Peyer's patch (tissue), 4 donors: ENCODE measurements at places on chromosomes 6 and 20. TPM values are rescaled to one million over a fixed set of nuclear protein-coding genes. Genes with fewer than 3 reads are reported as not detected.
A peak's percentile ranks its signal among the peaks of the same experiment; 100 is the strongest.

The CST9L gene
- total RNA-seq: not detected

The GJA10 gene
- total RNA-seq: not detected

The IP6K3 gene
- 5.8 TPM for total RNA-seq

The CDH22 gene
- total RNA-seq: not detected

The C6orf62 gene
- 48.7 TPM for total RNA-seq

The PRPH2 gene
- total RNA-seq: 9.9 TPM

DNA sequence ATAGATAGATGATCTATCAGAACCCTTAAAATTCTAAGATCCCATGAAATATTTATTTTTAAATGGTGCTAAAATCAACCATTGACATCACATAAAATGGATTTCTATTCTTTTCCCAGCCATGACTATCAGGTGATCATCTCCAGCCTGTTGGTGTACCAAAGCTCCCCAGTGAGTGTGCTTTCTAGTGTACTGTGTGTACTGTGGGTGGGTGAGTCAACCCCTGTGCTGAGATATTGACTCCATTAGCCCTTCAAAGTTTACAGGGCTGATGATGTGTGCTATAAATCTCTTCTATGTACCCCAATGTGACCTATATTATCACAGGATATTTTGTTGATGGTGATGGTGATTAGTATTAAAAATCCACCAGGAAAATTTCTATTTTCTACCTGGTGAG is 344.6 kb downstream of the MMUT start:
- no peak overlapping the region for H3K27ac ChIP-seq
- H3K36me3 ChIP-seq: no peaks in the 10 kb centered on the region
- DNase-seq: no peak
- H3K4me3 ChIP-seq: no peak overlapping the region

GRCh38 chr20:26169506-26169905 is 472.9 kb upstream of the ZNF337 start:
- DNase-seq: no peak
- no peaks in the 10 kb centered on the region for H3K36me3 ChIP-seq

- no peaks in the 10 kb centered on the region for H3K4me1 ChIP-seq
- no peaks in the 10 kb centered on the region for H3K27me3 ChIP-seq
- no peak overlapping the region for H3K4me3 ChIP-seq
- no peaks in the 10 kb centered on the region for H3K36me3 ChIP-seq
- no peak overlapping the region for H3K27ac ChIP-seq
- no peak for DNase-seq
Observed at GRCh38 chr6:46909371-46909770, 12.4 kb downstream of the ADGRF5 start.

GRCh38 chr6:64895945-64896344 is 811.1 kb downstream of the EYS start:
- no peaks in the 10 kb centered on the region for H3K36me3 ChIP-seq
- DNase-seq: no peak
- H3K27ac ChIP-seq: no peak overlapping the region
- H3K4me3 ChIP-seq: no peak overlapping the region

DNA sequence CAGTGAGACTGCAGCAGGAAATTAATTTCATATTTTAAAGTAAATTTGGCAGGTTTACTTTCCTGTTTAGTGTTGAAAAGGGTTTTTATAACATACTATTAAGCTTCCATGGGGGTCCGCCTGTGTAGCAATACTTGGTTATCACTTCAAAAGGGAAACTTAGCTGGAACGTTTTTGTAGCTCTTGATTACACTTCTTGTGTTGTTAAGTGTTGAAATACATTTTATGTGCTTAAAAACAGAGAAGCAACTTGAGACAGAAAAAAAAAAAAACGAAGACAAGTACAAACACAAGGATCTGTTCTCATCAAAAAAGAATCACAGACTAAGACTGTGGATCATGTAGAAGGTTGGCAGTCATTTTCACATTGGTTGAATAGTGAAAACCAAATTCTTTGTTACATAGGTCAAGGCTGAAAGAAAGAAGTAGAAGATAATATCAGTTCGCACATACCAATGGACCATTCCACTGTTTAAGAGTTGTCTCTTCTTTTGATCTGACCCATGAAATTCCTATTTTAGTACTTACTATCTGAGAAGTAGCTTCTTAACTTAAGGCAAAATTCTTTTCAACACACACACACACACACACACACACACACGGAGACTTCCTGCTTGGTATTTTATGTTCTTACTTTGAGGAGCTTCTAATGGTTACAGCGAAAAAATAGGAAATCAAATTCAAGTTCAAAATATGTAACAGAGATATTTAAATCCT is 113.9 kb upstream of the SLC35B3 start:
- H3K27me3 ChIP-seq: no peaks in the 10 kb centered on the region
- H3K4me1 ChIP-seq: no peaks in the 10 kb centered on the region
- H3K36me3 ChIP-seq: no peaks in the 10 kb centered on the region
- H3K4me3 ChIP-seq: no peak overlapping the region

- H3K27me3 ChIP-seq: no peaks in the 10 kb centered on the region
- H3K36me3 ChIP-seq: no peaks in the 10 kb centered on the region
- H3K4me3 ChIP-seq: no peak overlapping the region
- H3K27ac ChIP-seq: peak overlapping the region; percentile 6
Observed at GRCh38 chr6:41199552-41200246, 1.2 kb downstream of the TREML2 start.

- no peak overlapping the region for H3K27ac ChIP-seq
- no peaks in the 10 kb centered on the region for H3K27me3 ChIP-seq
- H3K4me1 ChIP-seq: no peaks in the 10 kb centered on the region
Observed at GRCh38 chr20:60540591-60540990, 582.4 kb downstream of the CDH26 start.

DNA sequence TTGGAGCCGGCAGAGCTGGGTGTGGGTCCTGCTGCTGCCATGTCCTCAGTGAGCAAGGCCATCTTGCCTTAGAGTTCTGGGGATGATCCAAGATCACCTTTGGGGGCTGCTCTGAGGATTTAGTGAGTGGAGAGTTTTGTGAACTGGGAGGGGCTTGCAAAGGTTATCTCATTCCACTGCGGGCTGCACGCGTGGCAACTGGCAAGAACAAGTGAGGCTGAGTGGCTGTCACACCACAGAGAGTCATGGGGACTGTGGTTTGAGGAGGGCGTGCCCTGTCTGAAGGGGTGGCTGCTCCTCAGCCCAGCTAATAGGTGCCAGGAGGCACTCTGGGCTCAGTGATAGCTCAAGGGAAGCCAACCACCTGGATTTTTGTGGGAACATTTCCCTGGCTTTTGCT is 37.6 kb downstream of the TTLL9 start:
- H3K27ac ChIP-seq: no peak overlapping the region
- no peaks in the 10 kb centered on the region for H3K4me1 ChIP-seq
- H3K27me3 ChIP-seq: no peaks in the 10 kb centered on the region
- H3K36me3 ChIP-seq: no peaks in the 10 kb centered on the region
- no peak for DNase-seq

- peak; percentile 82 for DNase-seq
- peak overlapping the region; percentile 93 for H3K27ac ChIP-seq
- H3K36me3 ChIP-seq: no peaks in the 10 kb centered on the region
- H3K27me3 ChIP-seq: no peaks in the 10 kb centered on the region
- H3K4me1 ChIP-seq: no peaks in the 10 kb centered on the region
- peak overlapping the region; percentile 65 for H3K4me3 ChIP-seq
Observed at GRCh38 chr6:87151781-87152525, 3.4 kb upstream of the ZNF292 start.

DNA sequence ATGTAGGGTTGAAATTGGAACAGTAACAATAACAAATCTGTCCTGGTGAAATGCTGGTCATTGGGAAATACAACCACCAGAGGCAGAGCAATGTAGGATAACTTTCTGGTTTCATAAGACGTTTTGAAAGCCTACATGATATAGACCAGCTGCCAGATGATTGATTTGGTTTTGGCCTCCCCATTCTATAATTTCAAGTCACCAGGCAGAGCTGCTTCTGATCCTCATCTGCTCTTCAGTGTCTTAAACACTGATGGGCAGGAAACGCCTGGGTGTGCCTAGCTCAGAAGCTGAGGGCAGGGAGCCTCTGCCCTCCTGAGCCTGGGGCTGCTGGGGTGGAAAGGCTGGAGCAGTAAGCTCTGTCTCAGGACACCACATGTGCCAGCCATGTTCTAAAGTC is 24.5 kb downstream of the DHX35 start:
- H3K27ac ChIP-seq: no peak overlapping the region
- no peaks in the 10 kb centered on the region for H3K27me3 ChIP-seq
- H3K36me3 ChIP-seq: no peaks in the 10 kb centered on the region
- H3K4me3 ChIP-seq: no peak overlapping the region
- DNase-seq: no peak
- no peaks in the 10 kb centered on the region for H3K4me1 ChIP-seq

DNA sequence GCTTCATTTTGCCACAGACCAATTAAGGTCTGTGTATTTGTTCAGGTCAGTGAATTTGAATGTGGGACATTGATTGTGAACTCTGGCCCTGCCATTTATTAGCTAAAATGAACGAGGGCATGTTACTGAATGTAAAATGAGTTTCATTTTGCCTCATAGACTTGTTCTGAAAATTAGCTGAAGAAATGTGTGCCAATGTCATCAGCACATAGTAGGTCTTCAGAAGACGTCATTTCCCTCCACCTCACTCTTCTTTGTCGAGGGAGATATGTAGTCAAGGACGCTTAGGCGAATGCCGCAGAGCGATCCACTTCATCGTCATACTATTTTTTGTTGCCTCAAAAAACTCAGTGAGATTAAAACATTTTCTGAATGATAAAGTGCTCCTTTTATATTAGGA is 291.7 kb downstream of the SMOC2 start:
- no peak for DNase-seq
- H3K27me3 ChIP-seq: no peaks in the 10 kb centered on the region
- H3K4me3 ChIP-seq: no peak overlapping the region
- no peaks in the 10 kb centered on the region for H3K4me1 ChIP-seq
- H3K36me3 ChIP-seq: no peaks in the 10 kb centered on the region

DNA sequence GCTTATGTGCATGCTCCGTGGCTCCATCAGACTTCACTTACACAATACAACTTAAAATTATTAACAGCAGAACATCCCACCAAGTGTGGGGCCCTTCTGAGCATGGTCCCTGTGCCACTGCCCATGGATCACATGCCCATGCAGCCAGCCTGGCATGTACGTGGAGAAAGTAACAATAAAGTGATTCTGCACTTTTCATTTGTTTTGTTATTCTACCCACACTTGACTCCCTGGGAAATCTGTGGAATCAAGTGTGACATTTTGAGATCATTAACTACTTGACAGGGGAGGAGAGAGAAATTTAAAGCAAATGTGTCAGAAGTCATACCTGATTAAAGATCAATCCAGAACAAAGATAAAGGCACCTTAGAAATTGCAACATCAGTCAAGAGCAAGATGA is 112.0 kb downstream of the ISM1 start:
- DNase-seq: no peak
- H3K4me1 ChIP-seq: no peaks in the 10 kb centered on the region
- H3K36me3 ChIP-seq: no peaks in the 10 kb centered on the region
- H3K27ac ChIP-seq: no peak overlapping the region
- H3K4me3 ChIP-seq: no peak overlapping the region

GRCh38 chr20:15065794-15066193 is 728.4 kb upstream of the FLRT3 start:
- DNase-seq: no peak
- H3K27me3 ChIP-seq: no peaks in the 10 kb centered on the region
- H3K4me1 ChIP-seq: no peaks in the 10 kb centered on the region
- H3K36me3 ChIP-seq: no peaks in the 10 kb centered on the region
- H3K4me3 ChIP-seq: no peak overlapping the region

DNA sequence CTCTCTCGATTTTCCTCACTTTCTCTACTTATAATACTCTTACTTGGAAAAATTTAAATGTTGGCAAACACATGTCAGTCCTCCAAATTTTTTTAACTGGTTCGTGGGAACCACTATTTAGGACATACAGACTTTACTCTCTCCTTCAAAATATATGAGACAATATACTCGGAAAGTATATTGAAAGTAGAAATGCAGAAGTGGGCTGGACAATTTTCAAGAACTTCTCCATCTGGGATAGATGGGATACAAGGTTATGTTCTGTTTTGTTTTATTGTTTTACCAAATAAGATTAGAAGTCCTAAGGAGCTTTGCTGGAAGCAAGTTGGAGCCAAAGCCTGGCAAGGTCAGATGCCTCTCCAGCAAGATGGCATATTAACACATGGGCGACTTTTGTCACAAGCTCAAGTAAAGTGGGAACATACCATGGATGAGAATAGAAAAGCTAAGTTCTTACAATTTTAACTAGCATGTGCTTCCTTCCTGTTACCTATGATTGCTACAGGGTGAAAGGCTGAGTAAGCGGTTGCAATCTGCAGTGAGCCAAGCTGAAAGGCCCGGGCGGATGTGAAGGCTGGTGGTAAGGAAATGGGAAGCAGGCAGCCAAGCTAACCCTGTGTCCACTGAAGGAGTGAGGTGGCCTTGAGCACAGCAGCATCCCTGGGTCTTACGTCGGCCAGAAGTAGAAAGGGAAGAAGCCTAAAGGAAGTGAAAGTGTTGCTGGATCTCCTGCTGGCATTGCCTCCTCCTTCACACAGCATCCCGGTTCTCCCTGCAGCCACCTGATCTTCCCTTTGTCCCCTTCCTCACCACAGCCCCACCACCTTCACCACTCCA is 7.1 kb downstream of the MAP3K5 start:
- H3K36me3 ChIP-seq: no peaks in the 10 kb centered on the region
- peaks cover 60% of the 10 kb centered on the region for H3K4me1 ChIP-seq
- no peaks in the 10 kb centered on the region for H3K27me3 ChIP-seq
- H3K27ac ChIP-seq: peak overlapping the region; percentile 53
- H3K4me3 ChIP-seq: no peak overlapping the region
- DNase-seq: peak; percentile 86

DNA sequence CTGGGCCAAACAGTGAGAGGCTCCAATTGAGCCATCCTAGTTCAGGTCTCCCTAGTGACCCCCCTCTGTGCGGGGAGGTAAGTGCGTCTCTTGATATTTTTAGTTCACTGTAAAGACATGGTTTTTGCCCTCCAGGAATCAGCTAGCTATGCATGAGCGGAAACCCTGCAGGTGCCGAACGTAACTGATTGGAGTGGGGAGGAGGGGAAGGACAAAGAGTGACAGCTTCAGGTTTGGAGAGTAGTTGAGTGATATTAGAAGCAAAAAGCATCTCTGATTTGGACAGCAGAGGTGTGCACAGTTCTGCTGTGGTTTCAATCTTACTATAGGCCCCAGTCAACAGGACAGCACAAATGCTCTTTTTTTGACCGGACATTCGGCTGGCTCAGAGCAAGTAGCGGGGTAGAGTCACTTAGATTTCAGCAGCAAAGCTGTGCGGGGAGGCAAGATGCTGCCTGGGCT is 31.8 kb downstream of the TBC1D7 start:
- H3K36me3 ChIP-seq: peaks cover 46% of the 10 kb centered on the region
- no peaks in the 10 kb centered on the region for H3K27me3 ChIP-seq
- H3K4me1 ChIP-seq: no peaks in the 10 kb centered on the region
- no peak for DNase-seq

GRCh38 chr6:81572020-81572419 is 180.5 kb downstream of the TENT5A start:
- no peaks in the 10 kb centered on the region for H3K36me3 ChIP-seq
- no peaks in the 10 kb centered on the region for H3K27me3 ChIP-seq
- no peaks in the 10 kb centered on the region for H3K4me1 ChIP-seq
- no peak for DNase-seq
- no peak overlapping the region for H3K4me3 ChIP-seq
- H3K27ac ChIP-seq: no peak overlapping the region

GRCh38 chr20:25579081-25579770 is 6.1 kb downstream of the NINL start:
- no peak for DNase-seq
- no peak overlapping the region for H3K4me3 ChIP-seq
- no peaks in the 10 kb centered on the region for H3K36me3 ChIP-seq
- no peaks in the 10 kb centered on the region for H3K4me1 ChIP-seq
